C1 segment of cervical spinal cord (tissue), 14 donors: ENCODE measurements at places on chromosomes 12 and 14.

- no peak for DNase-seq
These were observed 56.5 kb upstream of the GZMB start for GRCh38 chr14:24690492-24690891.

GRCh38 chr14:99148861-99149610, 123.0 kb downstream of the BCL11B start:
- no peak for DNase-seq

DNA sequence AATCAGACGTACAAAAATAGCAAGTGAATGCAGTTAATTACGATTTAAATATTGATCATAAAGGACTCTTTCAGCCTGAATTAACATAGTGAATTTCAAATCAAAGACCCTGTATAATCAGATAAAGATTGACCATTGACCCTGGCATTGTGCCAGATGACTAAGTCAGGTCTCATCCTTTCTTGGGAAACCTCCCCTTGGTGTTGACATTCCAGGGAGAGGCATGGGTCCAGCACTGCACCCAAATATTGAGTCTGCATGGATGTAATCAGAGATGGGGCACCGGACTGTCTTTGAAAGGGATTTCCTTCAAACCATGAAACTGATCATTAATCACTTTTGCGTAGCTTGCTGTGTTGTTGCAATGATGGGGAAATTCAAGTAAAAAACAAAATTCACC, 1138.2 kb downstream of the BCL11B start:
- no peak for DNase-seq

DNA sequence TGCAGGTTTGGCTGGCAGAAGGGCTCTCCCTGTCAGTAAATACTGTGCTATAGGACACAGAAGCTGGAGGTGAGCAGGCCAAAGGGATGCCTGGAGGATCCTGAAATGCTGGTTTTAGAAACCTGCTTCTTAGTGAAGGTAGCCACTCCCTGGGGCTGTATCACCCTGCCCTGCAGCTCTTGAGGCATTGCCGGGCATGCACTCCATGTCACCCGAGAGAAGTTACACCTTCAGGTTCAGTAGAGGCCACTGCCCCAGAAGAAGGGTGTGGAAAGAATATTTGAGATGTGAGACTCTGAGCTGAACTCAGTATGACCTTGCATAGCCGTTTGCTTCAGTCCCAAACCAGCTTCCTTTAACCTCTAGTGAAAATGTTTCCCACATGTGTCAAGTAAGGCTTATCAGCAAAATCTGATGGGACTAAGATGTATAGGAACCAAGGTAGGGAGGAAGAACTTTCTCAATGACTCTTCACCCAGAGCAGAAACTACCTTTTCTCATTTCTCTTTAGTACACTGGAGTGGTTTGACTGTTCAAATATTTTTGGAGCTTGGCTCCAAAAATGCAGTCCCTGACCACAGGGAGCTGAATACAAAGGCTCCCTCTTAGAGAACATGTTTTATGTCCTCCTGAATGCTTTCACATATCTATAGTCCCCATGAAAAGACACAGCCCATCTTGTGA, 164.5 kb upstream of the DYRK2 start:
- DNase-seq = no peak

DNA sequence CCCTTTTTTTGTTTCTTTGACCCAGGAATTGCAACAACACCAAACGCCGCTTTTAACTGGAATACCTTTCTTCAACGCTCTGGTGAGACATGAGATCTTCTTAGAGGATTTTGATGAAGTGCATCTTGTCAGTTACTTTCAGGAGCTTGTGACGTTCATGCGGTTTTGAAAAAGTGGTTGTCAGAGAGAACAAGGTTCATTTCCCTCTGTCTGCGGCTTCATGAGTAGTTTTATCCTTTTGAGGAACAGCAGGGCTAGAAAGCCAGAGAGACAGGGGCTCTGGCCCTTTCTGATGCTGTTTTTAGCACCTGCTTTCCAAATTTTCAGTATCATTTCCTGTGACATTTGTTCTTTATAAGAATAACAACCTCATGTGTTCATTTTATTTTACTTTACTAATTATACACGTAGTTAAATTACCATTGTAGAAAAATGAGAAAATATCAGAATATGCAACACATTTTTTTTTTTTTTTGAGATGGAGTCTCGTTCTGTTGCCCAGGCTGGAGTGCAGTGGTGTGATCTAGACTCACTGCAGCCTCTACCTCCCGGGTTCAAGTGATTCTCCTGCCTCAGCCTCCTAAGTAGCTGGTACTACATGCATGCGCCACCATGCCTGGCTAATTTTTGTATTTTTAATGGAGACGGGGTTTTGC, 61.8 kb downstream of the GLT1D1 start:
- DNase-seq = no peak

DNA sequence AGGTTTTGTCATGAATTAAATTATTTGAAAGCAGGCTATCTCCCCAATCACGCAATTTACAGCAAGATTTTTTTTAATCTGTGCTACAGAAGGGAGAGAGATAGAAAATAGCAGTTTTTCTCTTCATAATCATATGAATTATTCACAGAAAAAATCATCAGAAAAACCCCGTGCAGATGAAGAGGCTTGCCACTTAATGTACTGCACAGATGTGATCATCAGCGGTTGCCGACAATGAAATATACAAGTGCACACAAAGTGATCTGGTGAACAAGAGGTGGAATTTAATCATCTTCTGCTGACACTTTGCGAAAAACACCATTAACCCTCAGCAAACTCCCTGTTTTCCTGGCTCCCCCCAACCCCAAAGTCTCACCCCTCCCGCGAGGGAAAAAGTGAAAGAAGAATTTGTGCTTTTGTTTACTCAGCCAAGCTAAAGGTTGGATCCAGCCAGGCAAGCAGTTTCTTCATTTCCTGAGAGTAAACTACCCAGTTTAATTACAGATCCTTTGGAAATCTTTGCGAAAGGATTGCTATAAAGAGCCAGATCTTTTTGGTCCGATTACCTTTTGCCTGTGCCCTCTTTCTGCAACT, 3.1 kb upstream of the LMO3 start:
- DNase-seq = no peak

DNA sequence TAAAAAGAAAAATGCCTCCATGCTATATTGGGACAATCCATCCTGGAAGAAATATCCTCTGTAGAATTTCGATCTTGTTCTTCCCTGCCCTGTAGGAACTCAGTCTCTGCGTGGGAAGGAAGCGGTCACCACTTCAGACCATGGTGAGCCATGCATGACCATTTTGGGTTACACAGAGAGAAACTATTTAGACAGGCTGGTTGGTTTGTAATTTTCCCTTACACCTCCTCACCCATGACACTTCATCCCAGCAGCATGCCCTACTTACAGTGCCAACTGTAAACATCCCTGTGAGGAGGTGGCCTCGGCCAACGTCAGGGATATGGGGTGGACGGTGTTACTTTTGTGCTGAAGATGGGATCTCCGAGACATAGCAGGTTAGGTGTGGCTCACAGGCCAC, 121.4 kb downstream of the SMOC1 start:
- DNase-seq = no peak

DNA sequence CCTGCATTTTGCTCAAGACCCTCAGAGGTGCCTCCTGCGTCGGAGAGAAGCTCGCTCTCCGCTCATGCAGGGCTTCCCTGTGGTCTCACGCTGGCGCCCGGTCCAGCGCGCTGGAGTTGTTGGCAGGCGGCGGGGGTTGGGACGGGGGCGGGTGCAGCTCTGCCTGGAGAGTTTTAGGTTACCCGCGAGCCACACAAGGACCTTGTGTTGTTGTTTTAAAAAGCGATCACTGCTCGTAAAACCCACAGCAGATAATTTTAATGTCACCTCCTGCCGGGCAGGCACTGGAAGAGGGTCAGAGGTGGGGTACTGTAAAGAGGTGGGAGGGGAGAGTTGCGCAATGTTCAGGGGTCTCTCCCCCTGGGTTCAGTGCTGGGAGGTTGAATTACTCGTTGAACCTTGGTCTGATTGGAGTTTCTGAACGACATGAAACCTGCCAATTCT, 850 bp downstream of the SMOC1 start:
- peak; percentile 47 for DNase-seq
